Mammary microvascular endothelial cell (primary cell): ENCODE measurements at places on chromosomes 12 and 14. TPM values are rescaled to one million over a fixed set of nuclear protein-coding genes. Genes with fewer than 3 reads are reported as not detected.

OAS2 gene
- 88.9 and 101 TPM in 2 replicates for total RNA-seq

NGB gene
- not detected in 2 replicates for total RNA-seq

SYNDIG1L gene
- not detected in 2 replicates for total RNA-seq

HOXC5 gene
- total RNA-seq, result not detected in 2 replicates

RNU4-1 gene
- total RNA-seq, result under 0.01 TPM in 2 replicates

NID2 gene
- 46.7 and 54.0 TPM in 2 replicates for total RNA-seq

LRTM2 gene
- total RNA-seq, result not detected in 2 replicates

PLEKHG7 gene
- total RNA-seq, result not detected in 2 replicates

KIF26A gene
- 7.3 and 9.4 TPM in 2 replicates for total RNA-seq

LRIG3 gene
- 17.3 and 17.4 TPM in 2 replicates for total RNA-seq

C14orf180 gene
- total RNA-seq, result not detected in 2 replicates

PRH2 gene
- total RNA-seq, result not detected in 2 replicates

PPM1H gene
- 1.5 and 3.1 TPM in 2 replicates for total RNA-seq

REM2 gene
- 0.27 TPM in 1 of 2 replicates, not detected in the other for total RNA-seq

CCDC177 gene
- total RNA-seq, result not detected in 2 replicates

CHGA gene
- not detected in 2 replicates for total RNA-seq

TRMT5 gene
- total RNA-seq, result 8.5 and 10.7 TPM in 2 replicates
